ENCODE measurements at places on chromosomes 11 and 22.
A peak's percentile ranks its signal among the peaks of the same experiment; 100 is the strongest.

GRCh38 chr11:16382638-16383380 is 26.5 kb upstream of the SOX6 start:
- no peak for DNase-seq

DNA sequence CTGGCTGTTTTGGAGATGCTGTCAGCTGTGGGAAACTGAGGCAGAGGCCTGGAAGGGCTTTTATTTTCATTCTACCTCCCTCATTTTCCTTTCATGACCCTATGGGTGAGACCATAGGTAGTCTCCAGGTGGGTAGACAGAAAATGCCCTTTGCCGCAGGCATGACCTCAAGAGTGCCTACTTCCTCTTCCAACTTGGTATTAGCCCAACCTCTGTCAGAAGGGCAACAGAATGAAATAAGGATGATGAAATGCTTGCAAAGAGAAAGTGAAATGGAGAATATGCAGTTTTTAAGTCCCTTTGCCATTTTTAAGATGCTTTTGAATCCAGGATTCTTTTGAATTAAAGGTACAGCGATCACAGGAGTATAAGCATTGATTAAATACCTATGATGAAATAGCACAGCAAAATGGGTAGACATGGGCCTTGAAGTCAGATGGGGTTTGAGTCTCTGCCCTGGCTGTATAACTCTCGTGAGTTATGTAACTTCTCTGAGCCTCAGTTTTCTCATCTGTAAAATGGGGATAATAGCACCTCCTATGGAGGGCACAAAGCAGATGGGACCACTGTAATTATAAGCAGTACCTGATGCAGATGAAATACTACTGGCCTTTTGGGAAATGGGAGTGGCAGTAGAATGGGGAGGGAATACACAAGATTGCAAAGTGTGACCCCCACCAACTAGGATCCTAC is 3.7 kb downstream of the ASPHD2 start:
- no peak for DNase-seq

GRCh38 chr11:48001438-48002021 is 21.2 kb downstream of the PTPRJ start:
- no peak for DNase-seq

GRCh38 chr11:123069908-123070821 is 8.2 kb upstream of the HSPA8 start:
- DNase-seq, result no peak

GRCh38 chr22:36079041-36079440 is 50.4 kb upstream of the RBFOX2 start:
- DNase-seq, result no peak

- no peak for DNase-seq
These were observed 14.0 kb downstream of the C11orf42 start for GRCh38 chr11:6219359-6219758.

DNA sequence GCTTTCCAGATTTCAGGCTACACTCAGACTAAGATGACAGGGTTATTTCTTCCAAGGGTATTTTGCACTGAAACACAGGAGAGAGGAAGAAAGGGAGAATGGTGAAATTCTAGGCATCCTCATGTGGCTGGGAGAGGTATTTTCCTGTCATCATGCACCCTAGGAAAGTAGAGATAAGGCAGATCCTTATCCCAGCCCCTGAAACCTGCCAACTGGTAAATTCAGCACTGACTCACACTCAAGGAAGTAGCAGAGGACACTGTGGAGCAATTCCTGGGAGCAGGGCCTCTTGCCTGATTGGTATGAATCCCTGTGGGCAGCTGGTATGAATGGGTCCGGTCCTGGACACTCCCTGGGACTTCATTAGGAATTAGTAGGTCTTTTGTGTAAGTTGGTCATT is 37.6 kb upstream of the SLC5A1 start:
- peak; percentile 10 for DNase-seq

DNA sequence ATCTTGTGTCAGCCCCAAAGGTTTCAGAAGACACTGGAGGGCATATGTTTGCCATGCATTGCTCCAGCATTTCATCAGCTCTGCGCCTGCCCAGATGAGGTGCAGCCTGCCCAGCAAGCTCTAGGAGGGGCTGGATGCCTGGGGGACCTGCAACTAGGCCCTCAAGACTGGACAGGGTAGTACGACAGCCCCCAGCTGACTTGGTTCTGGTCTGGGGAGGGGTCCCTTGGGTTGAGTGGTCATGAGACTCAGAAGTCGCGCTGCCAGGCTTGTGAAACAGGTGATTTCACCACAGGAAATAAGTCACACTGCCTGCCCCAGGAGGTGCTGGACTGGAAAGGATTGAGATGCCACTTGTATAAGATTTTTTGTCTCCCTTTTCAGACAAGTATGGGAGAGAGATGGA is 23.4 kb downstream of the TPBGL start:
- DNase-seq, result no peak

GRCh38 chr11:65867284-65868071 is 5.1 kb downstream of the EFEMP2 start:
- peak; percentile 51 for DNase-seq

DNA sequence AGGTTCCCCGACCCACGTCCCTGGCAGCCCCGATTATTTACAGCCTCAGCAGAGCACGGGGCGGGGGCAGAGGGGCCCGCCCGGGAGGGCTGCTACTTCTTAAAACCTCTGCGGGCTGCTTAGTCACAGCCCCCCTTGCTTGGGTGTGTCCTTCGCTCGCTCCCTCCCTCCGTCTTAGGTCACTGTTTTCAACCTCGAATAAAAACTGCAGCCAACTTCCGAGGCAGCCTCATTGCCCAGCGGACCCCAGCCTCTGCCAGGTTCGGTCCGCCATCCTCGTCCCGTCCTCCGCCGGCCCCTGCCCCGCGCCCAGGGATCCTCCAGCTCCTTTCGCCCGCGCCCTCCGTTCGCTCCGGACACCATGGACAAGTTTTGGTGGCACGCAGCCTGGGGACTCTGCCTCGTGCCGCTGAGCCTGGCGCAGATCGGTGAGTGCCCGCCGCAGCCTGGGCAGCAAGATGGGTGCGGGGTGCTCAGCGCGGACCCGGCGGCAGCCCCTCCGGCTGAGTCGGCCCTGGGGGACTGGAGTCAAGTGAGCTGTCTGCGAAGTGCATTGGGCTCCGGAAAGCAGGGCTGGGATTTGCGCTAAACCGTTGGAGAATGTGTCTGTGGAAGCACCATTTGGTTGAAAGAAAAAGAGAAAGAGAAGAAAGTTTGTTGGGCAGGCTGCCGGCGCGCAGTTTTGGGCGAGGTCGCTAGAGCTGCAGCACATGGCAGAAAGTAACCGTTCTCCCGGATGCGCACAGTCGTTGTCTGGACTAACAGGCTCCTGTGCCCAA is at the start of gene CD44:
Gene CD44, plus strand, starts transcription at position 229 of the 779 bp plus-strand sequence. Its CDS starts 133 bp downstream, at position 362.
- DNase-seq, result peak; percentile 68

GRCh38 chr11:17386331-17387084 is 2.0 kb downstream of the KCNJ11 start:
- peak; percentile 79 for DNase-seq
